Stimulated activated CD4-positive, alpha-beta T cell treated with anti-CD3 and anti-CD28 coated beads, Interleukin-15, amount 100 ng/mL, for 24 hours (primary cell): ENCODE measurements at places on chromosomes 16 and 17.

- DNase-seq, result no peak
Observed at GRCh38 chr16:85475233-85475632, 137.9 kb upstream of the GSE1 start.

DNA sequence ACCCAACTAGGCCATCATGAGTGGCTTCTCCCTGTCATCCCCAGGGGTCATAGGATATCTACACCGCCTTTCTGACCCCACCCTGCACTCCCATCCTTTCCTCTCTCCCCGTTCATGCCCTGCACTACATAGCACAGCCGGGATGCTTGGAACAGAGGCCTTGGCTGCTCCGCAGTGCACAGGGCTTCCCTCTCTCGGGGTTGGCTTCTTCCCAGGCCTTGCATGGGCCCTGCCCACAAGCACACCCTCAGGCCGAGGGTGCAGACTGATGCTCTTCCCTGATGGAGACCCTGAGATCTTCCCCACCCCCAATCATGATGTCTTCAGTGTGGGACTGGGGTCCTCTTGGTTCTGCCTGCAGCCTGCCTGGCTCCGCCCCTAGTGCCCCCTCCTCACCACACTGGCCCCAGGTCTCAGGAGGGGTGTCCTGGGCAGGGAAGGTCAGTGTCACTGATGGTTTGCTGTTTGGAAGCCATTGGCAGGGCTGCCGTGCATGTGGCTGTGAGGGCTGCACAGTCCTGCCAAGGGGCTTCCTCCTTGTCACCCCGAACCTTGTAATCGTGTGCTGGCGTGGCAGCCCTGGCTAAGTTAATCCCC, 14.3 kb upstream of the NAGLU start:
- no peak for DNase-seq

- no peak for DNase-seq
Observed at GRCh38 chr17:8922451-8922850, 43.1 kb downstream of the PIK3R5 start.

GRCh38 chr17:76554131-76554530, 14.3 kb downstream of the PRCD start:
- no peak for DNase-seq

DNA sequence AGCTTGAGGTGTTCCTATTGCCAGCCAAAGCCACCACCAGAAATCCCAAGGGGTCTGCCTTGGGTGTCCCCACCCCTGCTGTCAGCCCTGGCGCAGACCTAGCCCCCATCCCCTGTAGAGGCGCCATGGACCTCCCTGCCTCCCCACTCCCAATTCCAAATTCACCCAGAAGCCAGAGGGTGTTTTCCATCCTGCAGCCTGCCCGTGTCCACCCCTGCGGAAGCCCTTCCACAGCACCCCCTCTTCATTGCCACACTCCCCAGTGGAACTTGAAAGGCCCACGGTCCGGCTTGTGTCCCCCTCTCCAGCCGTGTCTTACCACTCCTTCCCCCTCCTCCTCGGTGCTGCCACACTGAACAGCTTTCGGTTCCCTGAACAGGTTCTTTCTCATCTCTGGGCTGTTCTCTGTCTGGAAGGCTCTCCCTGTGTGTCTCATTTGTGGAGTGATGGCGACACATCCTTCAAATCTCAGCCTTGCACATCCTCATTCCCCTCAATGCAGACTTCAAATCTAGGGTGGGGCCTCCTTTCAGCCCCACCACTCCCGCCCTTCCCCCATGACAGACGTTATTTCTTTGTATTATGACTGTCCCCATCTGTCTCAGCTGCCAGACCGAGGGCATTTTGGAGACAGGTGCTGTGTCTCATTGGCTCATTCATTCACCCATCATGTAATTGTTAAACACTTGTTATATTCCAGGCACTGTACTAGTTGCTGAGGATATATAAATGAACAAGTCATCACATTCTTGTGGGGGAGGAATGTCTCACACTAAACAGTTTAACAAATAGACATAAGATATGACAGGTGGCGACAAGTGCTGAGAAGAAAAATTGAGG, 36.3 kb downstream of the ADGRG5 start:
- DNase-seq, result no peak

- no peak for DNase-seq
Observed at GRCh38 chr16:10852286-10852685, 24.7 kb upstream of the CIITA start.

DNA sequence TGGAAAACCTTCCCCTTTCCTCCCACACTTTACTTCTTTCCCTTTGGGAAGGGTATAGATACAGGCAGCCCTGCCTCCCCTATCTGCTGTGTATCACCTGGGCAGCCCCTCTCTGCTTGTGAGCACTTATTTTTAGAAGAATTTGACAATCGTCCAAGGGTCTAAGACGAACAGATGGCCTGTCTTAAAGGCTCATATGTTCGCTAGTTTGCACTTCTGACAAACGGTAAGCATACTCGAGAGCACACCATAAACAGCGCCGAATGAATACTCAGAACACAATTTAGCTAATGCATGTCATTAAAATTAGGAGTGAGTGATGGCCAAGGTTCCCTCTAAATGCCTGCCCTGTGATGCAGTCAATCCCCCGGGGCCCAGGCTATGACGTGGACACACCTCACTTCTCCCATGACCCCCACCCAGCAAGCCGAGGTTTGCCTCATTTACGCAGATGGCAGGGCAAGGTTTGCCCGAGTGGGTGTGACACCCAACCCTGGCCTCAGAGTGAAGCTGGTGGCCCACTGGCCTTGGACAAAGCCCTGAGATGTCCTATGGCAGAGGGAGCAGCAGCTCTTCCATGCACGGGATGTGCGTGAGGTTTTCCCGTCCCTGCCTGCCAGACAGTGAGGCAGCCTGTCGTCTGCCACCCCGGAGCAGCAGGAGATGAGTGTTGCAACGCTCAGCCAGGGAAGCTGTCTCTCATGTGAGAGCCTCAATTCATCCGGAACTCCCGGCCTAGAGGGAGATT, 125.2 kb downstream of the C16orf78 start:
- no peak for DNase-seq

DNA sequence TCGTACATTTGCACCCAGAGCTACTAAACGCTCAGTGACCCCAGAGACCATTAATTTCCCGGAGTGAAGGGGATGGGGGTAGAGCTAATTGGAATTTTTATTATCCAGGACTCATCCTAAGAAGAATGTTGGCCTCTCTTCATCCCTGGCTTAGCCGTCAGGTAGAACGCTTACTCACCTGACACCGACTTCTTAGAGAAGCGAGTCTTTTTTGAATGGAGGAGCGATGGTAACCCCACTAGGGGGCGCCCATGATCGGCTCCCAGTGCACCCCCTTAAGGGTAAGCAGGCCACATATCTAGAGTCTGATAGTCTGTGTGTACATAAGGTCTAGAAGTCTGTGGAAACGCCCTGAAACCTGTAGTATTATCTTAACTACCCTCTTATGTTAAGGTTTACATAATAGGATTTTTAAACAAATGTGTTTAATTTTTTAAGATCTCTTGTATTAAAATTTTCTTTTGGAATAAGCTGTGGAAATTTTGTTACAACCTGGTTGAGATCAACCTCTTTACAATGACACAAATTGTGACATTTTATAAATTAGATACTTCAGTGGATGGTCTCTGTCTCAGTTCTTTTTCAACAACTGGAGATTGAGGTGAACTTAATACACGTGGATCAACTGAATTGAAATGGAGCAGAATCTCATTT, 229.8 kb downstream of the CPPED1 start:
- peak; percentile 82 for DNase-seq

GRCh38 chr17:81338274-81339190, 43.4 kb upstream of the SLC38A10 start:
- no peak for DNase-seq

GRCh38 chr16:3188675-3188924, 596 bp downstream of the OR1F1 start:
- no peak for DNase-seq

- no peak for DNase-seq
Observed at GRCh38 chr17:21176773-21177395, 37.1 kb downstream of the TMEM11 start.

DNA sequence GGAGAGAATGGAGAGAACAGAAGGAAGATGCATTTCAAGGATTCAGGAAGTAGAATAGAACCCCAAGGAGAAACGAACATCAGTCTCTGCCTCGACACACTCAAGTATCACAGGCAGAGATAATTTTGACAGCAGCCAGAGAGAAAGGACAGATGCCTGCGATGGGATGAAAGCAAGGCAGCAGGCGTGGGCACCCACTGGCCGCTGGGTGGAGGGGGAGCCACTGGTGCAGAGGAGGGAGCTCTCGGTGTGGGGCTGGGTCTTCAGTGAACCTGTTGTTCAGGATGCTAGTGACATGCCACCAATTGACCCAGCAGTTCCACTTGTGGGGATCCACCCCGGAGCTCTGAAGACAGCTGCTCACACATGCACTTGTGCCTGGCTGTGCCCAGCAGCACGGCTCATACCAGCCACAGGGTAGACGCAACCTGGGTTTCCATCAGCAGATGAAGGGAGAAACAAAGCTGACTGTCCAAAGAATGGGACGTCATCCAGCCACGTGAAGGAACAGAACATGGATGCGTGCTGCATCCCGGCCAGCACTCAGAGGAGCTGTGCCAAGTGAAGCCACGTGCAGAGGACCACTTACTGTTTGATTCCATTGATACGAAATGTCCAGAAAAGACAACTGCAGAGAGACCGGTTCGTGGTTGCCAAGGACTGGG, 127.0 kb downstream of the BANP start:
- DNase-seq, result no peak
